ENCODE measurements at places on chromosomes 4 and X. TPM values are rescaled to one million over a fixed set of nuclear protein-coding genes. Genes with fewer than 3 reads are reported as not detected.

DNA sequence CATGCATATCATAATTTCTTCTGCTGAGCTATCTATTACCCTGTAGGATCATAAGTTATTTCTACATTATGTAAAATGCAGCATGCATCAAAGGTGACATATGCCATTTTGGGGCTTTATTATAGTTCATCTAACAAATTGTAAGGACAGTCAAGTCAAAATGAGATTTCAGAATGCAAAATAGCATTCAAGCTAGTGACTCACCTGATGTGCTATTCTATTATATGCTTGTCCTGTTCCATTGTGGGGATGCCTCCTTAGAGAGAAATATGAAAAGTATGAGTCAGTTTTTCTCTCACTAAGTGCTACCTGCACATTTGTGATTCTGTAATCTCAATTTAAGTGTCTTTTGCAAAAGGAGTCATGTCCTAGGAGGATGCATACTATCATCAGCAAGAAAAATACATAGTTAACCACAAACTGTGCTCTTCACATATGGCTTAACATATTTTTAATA, 647.0 kb upstream of the PCDH10 start:
- H3K27ac ChIP-seq = no peak overlapping the region
- no peaks in the 10 kb centered on the region for H3K4me1 ChIP-seq
- H3K36me3 ChIP-seq = no peaks in the 10 kb centered on the region
- no peak overlapping the region for H3K4me3 ChIP-seq

The TEC gene
- total RNA-seq = 5.7 TPM

The ERCC6L gene
- total RNA-seq = 0.13 TPM

The ETNPPL gene
- not detected for total RNA-seq

The DRD5 gene
- not detected for total RNA-seq

GRCh38 chr4:151322570-151322969, 2.8 kb downstream of the SH3D19 start:
- H3K4me1 ChIP-seq = no peaks in the 10 kb centered on the region
- no peaks in the 10 kb centered on the region for H3K36me3 ChIP-seq
- H3K27ac ChIP-seq = no peak overlapping the region
- DNase-seq = no peak
- no peaks in the 10 kb centered on the region for H3K27me3 ChIP-seq

The PAGE2B gene
- not detected for total RNA-seq

- no peaks in the 10 kb centered on the region for H3K36me3 ChIP-seq
- H3K27me3 ChIP-seq = no peaks in the 10 kb centered on the region
- H3K4me1 ChIP-seq = no peaks in the 10 kb centered on the region
- no peak for DNase-seq
- no peak overlapping the region for H3K27ac ChIP-seq
- no peak overlapping the region for H3K4me3 ChIP-seq
Measured at GRCh38 chr4:40525752-40526598, 103.7 kb downstream of the RBM47 start.

DNA sequence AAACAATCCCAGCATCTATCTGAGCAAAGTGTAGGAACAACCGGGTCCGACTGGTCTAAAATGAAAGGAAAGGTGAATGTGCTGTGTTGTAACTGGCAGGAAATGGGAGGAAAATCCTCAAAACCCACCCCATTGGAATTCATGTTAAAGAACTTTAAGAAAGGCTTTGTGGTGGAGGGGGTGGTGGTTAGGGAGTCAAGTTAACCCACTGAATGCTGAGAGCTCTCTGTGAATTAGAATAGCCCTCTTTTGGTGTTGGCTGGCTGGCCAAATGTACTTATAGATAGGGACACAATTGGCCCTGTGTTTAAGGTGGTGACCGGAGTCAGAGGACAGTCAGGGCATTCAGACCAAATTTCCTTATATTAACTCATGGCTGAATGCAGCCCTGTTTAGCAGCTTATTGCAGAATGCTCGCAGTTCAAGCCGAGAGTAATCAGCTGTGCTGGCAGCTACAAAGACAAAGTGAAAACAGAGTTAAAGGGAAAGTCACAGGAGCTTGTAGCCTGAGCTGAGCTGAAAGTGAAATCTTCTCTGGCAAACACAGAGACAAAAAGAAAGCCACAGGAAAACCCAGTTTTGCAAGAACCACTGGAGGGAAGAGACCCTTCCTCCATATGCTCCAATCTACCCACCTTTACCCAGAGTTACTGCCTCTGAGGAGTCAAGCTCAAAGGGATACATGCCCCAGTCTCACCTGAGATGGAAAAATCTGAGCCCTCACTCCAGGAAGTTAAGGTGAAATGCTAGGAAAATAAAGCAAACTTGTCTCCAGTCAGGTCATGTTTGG, 38.5 kb upstream of the UGT2B7 start:
- H3K27me3 ChIP-seq = no peaks in the 10 kb centered on the region
- no peak overlapping the region for H3K27ac ChIP-seq
- no peaks in the 10 kb centered on the region for H3K36me3 ChIP-seq
- DNase-seq = no peak
- H3K4me1 ChIP-seq = no peaks in the 10 kb centered on the region

The GAGE1 gene
- not detected for total RNA-seq

DNA sequence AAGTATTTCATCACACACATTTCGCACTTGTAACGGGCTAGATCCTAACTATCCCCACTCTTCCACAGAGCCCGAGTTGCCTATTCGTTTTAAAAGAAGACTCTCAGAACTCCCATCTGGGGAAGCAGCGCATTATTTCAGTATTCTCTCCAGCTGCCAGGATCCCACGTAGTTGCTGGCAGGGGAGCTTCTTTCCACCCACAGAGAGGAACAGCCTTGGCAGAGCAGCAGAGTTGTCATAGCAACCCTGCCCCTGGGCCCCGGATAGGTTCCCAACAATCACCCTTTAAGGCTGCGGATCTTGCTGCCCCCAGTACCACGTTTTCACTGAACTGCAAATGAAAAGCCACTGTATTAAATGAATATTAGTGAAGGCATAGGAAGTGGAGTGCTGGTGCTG, 106.7 kb downstream of the GPM6A start:
- no peak overlapping the region for H3K4me3 ChIP-seq
- peaks cover 2% of the 10 kb centered on the region for H3K4me1 ChIP-seq
- H3K27ac ChIP-seq = no peak overlapping the region
- H3K27me3 ChIP-seq = no peaks in the 10 kb centered on the region
- H3K36me3 ChIP-seq = no peaks in the 10 kb centered on the region

DNA sequence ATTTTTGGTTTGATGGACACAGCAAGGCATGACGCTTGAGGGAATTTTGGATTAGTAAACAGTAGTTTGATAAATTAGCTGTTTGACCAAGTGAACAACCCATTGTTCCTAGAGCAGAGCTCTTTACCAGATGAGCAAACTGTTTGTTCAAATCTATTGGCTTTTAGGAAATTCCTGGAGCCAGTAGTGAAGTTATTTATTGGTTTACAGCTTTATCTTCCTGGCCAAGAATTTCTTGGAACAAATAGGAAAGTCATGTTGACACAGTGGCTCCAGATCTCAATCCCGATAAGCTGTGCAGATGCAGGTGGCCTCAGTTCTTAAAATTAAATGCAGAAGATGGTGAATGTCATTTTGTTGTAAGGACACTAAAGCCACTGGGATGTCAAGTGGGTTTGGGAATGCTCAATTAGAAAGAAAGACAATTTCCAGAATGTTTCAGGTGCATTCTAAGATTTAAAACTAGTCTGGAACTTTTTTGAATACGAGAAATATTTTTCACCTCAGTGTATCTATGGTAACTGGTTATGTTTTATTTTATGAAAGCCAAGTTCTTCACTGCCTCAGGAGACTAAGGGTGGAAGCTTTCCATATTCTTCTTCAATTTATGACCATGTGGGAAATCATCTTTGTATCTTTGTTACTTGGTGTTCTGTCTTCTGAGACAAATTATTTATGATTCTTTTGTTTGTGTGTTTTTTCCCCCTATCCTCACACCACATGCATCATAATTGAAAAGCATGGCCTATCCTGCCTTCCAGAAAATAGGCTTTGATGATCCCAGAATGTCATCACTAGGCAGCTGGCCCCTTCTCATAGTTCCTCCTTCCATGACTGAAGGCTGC, 554.5 kb downstream of the STIM2 start:
- no peak for DNase-seq
- no peaks in the 10 kb centered on the region for H3K36me3 ChIP-seq
- no peaks in the 10 kb centered on the region for H3K4me1 ChIP-seq
- no peak overlapping the region for H3K4me3 ChIP-seq

- H3K4me1 ChIP-seq = no peaks in the 10 kb centered on the region
- no peak overlapping the region for H3K27ac ChIP-seq
- DNase-seq = no peak
- no peaks in the 10 kb centered on the region for H3K27me3 ChIP-seq
- H3K36me3 ChIP-seq = no peaks in the 10 kb centered on the region
Measured at GRCh38 chrX:23788521-23788920, 5.5 kb downstream of the SAT1 start.

DNA sequence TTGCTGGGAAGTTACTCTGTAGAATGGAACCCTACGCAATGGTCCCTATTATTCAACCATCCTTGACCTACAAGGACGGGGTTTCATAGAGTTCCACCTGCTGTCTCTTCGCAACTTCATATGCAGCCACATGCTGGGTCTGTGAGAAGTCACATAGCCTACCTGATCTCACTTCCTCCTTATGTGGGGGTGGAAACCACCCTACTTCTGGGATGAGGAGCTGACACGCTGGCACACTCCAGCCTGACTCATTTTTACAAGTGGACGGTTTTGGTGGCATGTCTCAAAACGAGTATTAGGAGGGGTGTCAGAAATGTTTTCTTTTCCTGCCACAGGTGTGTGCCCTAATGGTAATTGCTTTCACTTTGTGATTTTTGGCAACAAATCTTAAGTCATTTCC, 36.8 kb upstream of the ARSD start:
- no peaks in the 10 kb centered on the region for H3K36me3 ChIP-seq
- DNase-seq = no peak
- no peaks in the 10 kb centered on the region for H3K4me1 ChIP-seq
- no peaks in the 10 kb centered on the region for H3K27me3 ChIP-seq
- H3K27ac ChIP-seq = no peak overlapping the region

The POLA1 gene
- total RNA-seq = 15.6 TPM

GRCh38 chrX:71953946-71954345, 43.3 kb downstream of the NHSL2 start:
- H3K36me3 ChIP-seq = no peaks in the 10 kb centered on the region
- H3K27ac ChIP-seq = no peak overlapping the region
- H3K27me3 ChIP-seq = no peaks in the 10 kb centered on the region
- no peak overlapping the region for H3K4me3 ChIP-seq
- H3K4me1 ChIP-seq = no peaks in the 10 kb centered on the region
- no peak for DNase-seq

The SHOX gene
- total RNA-seq = not detected

The SPANXB1 gene
- not detected for total RNA-seq

The SHISA3 gene
- 5.5 TPM for total RNA-seq

- no peaks in the 10 kb centered on the region for H3K27me3 ChIP-seq
- no peak for DNase-seq
Measured at GRCh38 chr4:125008676-125009075, 296.1 kb upstream of the ANKRD50 start.
